ENCODE measurements at places on chromosomes 2 and 18.

- DNase-seq: no peak
Observed at GRCh38 chr18:68520406-68521075, 194.4 kb downstream of the TMX3 start.

GRCh38 chr2:191728750-191729624, 51.1 kb downstream of the NABP1 start:
- peak; percentile 13 for DNase-seq

DNA sequence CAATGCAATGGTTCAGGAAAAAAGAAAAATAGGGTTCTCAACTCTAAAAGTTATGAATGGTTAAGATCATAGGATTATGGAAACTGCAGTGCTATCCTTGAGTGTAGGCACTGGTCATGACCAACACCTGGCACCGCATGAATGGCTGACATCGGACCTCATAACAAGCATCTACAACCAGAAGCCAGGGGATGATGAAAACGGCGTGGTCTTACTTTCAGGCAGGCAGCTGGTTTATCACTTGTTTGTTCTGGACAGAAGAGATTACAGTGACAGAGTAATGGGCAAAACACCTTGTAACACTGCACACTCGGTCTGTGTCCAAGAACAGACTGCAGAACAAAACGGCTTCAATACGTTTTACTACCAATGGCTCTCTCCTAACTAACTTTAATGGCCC, 132.8 kb downstream of the STK39 start:
- no peak for DNase-seq

DNA sequence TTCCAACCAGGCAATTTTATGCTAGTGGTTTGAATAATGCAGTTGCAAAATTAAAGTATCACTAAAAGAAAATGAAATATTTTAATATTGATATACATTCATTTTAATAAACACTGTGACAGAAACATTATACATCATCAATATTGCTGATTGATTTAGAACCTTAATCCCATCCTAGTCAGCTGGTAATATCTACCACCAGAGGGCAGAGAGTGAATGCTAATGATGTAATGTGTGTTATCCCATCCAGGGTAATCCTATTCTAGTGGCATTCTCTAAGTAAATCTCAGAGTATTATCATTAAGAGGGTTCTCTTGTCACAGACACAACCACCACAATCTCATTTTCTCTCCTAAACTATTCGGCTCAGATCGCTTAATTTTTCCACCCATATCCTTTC, 477.4 kb downstream of the CPS1 start:
- no peak for DNase-seq

GRCh38 chr2:20614201-20615067, 36.5 kb downstream of the HS1BP3 start:
- no peak for DNase-seq

DNA sequence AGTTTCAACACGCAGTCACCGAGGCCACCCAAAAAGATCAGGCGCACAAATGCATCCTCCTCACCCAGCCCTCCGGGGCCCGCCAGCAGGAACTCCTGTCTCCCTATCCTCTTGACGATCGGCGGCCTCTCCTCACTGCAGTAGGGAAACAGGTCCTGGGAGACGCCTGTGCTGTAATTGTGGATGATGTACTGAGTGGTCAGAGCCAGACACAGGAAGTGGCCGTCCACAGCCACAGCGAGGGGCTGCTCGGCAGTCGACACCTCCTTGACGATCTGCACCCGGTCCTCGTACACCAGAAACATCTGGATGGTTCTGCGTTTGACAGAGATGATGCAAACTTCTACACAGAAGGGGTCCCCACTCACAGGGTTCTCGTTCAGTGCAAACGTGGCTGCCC, 22.0 kb downstream of the TGFBRAP1 start:
- no peak for DNase-seq

- no peak for DNase-seq
Observed at GRCh38 chr2:195639959-195640358, 17.1 kb upstream of the SLC39A10 start.

- no peak for DNase-seq
Observed at GRCh38 chr2:96449637-96450036, 55.5 kb downstream of the NEURL3 start.
